Caco-2 (cell line): ENCODE measurements at places on chromosomes 16 and 17. TPM values are rescaled to one million over a fixed set of nuclear protein-coding genes. Genes with fewer than 3 reads are reported as not detected.

GRCh38 chr16:17445421-17445820, 25.3 kb downstream of the XYLT1 start:
- H3K4me3 ChIP-seq: no peak overlapping the region
- H3K36me3 ChIP-seq: no peaks in the 10 kb centered on the region
- DNase-seq: no peak
- H3K27ac ChIP-seq: no peak overlapping the region
- no peaks in the 10 kb centered on the region for H3K4me1 ChIP-seq

- no peaks in the 10 kb centered on the region for H3K27me3 ChIP-seq
- DNase-seq: no peak
- no peak overlapping the region for H3K27ac ChIP-seq
- H3K36me3 ChIP-seq: no peaks in the 10 kb centered on the region
- no peak overlapping the region for H3K4me3 ChIP-seq
These were observed 45.1 kb downstream of the CMTM4 start for GRCh38 chr16:66651474-66651765.

Gene RNF135
- total RNA-seq: 0.64 TPM in 1 of 2 replicates, not detected in the other

Gene CCL14
- not detected in 2 replicates for total RNA-seq

Gene CD300LG
- total RNA-seq: not detected in 2 replicates
